ENCODE measurements at places on chromosomes 7 and 10.

DNA sequence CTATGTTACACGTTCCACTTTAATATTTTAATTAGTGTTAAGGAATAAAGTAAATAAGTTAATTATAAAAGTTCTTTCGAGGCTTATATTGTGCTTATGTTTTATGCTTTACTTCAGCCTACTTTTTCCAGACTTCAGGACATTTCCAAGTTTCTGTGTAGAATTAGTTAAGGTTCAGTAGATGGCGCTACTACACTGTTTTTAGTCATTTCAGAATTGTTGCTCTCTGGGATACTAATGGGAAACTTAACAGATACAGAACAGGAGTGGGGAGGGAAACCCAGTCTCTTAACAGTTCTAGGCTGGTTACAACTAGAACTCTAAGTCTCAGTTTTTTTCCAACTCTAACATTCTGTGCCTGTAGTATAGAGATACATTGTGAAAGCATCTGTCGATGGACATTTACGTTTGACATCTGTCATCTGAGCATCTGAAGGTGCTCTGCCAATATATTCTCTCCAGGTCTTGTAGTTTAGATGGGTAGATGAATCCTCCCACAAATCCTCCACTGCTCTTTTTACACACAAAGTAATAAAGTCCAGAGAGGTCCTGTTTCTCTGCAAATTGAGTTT, 56.8 kb upstream of the FAM171A1 start:
- DNase-seq = peak; percentile 68

DNA sequence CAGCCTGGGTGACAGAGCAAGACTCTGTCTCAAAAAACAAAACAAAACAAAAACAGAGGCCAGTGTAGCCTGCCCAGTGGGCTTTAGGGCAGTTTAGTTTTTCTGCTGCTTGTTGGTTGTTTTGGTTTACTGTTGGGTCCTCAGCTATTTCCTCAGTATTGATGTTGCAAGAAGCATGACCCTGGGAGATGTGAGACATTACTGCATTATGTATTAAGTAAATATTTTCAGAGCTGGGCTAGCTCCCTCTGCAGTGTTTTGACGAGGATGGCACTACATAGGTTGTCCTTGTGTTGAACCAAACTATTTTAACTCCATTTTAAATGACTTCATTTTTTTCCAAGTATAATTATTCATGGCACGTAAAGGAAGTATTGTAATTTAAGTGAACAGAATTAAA, 4.8 kb downstream of the AKAP9 start:
- peak; percentile 50 for DNase-seq

DNA sequence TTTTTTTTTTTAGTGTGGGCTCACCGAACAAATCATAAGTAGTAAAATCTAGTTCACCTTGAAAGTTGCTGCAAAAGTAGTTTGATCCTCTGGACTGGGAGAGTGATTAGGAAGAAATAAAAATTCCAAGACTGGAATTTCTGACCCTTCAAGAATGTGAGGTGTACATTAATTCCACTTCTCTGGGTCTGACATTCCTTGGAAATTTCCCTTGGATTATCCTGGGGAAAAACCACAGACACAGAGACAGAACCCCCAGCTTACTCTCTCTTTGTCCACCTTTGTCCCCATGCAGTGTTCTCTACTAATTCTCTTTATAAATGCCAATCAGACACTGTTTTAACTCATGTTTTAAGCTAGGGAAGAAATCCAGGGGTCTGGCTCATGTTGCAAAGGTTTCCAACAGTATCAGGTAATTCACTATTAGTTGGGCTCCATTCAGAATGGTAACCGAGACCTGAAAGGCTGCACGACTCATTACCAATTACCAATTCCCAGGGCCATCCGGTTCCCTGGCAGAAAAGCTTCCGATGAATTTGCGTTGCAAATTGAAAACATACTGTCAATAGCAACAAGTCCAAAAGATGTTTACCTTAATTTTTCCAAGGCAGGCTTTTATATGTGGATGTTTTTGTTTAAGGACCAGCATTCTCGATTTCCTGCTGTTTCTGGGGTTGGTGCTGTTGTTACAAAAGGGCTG, 86.3 kb downstream of the BAMBI start:
- no peak for DNase-seq

GRCh38 chr7:37112876-37113275, 335.8 kb downstream of the ELMO1 start:
- no peak for DNase-seq

- peak; percentile 61 for DNase-seq
Measured at GRCh38 chr10:33743429-33743857, 409.0 kb upstream of the NRP1 start.
